ENCODE measurements at places on chromosomes 11 and 22.

GRCh38 chr11:95674657-95675358, 114.8 kb downstream of the FAM76B start:
- DNase-seq: no peak

GRCh38 chr11:1938343-1939005, 8.7 kb upstream of the MRPL23 start:
- DNase-seq: no peak

GRCh38 chr11:2174361-2174760, 2.7 kb upstream of the TH start:
- DNase-seq: no peak

DNA sequence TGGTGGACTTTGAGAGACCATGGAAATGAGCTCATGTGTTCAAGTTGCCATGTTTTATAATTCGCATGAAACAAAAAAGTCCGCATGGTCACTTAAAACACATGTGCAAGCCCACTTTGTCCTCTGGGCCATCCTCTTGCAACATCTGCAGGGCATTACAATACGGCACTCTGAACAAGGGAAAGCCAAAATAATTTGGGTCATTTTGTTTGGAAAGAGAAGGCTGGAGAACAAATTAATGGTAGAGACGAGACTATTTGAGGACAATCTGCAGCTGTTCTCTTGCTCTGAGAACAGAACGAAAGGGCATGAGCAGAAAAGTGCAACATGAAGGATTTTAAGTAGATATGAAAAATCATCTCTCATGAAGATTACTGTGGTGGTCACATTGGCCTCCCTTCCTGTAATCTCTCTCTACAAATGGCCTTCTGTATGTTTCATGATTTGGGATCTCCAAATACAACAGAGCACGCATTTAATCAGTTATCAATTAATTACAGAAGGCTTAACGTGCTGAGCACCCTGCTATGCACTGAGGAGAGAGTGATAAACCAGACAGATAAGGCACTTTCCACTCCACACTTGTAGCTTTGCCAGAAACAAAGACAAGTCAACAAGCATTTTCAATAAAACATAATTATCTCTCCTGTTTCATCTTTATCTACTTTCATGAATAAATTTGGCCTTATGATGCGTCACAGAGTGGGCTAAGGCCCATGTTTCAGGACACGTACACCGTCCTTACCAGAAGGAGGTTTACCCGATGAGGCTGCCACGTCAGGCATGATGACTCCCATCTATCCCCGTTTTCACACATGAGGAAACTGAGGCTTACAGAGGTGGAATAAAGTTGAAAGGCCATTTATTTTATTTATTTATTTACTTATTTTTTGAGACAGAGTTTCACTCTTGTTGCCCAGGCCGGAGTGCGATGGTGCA, 384.1 kb downstream of the LARGE1 start:
- DNase-seq: no peak

- no peak for DNase-seq
Observed at GRCh38 chr11:118265954-118266353, 1.9 kb upstream of the MPZL2 start.

- no peak for DNase-seq
Observed at GRCh38 chr22:46684706-46685105, 53.3 kb downstream of the CERK start.

GRCh38 chr11:118998822-118999221, 884 bp downstream of the CENATAC start:
- DNase-seq: no peak
